ENCODE measurements at places on chromosomes 2 and 18.

GRCh38 chr2:118106926-118107325 lies 18.7 kb downstream of the INSIG2 start:
- no peak for DNase-seq

DNA sequence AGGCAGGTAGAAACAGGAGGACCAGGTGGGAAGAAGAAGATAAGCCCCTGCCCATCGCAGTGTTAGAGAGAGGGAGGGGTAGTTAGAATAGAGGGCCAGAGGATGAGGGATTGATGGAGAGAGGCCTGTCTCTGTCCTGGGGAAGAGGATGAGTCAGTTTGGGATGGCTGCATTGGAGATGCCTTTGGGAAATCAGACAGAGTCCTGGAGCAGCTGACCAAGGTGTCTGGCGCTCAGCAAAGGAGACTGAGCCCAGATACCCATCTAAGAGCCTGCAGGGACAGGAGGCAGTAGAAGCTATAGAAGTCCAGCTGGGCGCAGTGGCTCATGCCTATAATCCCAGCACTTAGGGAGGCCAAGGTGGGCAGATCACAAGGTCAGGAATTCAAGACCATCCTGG lies 177.8 kb upstream of the HAAO start:
- DNase-seq, result no peak

DNA sequence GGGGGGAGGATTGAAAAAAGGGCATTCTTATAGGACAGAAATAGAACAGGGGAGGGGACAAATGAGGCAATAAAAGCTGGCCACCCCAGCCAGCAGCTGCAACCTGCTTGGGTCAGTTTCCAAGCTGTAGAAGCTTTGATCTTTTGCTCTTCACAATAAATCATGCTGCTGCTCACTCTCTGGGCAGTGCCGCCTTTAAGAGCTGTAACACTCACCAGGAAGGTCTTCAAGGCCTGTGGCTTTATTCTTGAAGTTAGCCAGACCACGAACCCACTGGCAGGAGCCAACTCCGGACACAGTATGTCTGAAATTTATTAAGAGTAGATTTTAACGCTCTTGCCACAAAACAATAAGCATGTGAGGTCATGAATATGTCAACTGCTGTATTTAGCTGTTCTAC lies 649.9 kb upstream of the RAB6C start:
- no peak for DNase-seq

GRCh38 chr2:13474538-13474937 lies 757.8 kb downstream of the TRIB2 start:
- DNase-seq, result no peak

DNA sequence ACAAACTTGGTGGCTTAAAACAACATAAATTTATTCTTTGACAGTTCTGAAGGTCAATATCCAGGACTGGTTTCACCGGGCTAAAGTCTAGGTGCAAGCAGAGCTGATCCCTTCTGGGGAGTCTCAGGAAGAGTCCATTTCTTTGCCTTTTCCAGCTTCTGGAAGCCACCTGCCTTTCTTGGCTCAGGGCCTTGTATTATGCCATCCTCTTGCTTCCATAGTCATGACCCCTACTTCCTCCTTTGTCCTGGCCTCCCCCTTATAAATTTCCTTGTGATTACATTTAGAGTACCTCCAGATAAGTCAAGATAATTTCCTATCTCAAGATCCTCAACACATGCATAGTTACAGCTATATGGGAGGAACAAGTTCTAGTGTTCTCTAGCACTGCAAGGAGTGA lies 1089.5 kb downstream of the LRP1B start:
- no peak for DNase-seq

DNA sequence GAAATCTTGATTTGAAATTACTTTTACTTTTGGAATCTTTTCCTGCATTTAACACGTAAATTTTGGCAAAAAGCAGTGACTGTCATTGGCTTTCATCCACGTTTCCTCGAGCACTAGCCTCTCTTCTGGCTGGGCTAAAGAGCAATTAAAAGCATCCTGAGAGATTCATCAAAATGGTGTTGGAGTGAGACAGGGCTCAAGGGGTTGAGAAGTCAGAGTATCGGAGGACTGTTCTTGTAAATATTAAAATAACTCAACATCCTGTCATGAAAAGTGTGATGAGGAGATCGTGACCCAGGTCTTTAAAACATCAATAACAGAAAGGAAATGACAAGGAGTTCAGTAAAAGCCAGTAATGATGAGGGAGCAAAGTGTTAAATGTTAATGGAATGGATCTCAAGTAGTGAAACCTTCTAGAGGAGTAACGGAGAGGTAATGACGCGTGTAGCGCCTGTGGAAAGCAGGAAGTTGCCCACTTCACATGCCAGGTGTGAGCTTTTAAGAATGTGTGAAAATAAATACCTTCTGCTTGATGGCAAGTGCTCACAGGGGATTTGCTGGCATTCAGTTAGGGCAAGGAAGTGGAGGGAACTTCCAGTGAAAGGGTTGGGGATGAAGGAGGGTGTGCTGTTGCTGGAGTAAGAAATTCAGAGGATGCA lies 754.4 kb downstream of the ADCYAP1 start:
- no peak for DNase-seq

DNA sequence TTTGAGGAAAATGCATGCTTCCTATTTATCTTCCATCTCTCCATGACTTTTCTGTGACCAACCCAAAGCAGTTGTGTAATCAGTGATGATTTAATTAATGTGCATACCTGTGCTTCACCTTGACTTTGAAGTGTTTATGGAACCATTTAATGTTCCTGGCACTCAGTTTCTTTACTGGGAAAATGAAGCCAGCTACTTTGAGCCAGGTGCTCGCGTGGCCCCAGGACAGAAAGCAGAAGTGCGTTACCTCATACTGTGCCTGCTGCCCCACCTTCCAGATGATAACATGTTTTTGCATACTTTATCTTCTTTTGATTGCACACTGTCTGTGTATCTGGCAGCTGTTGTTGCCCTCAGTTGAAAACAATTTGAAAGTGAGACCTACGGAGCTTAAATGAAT lies 61.3 kb downstream of the PMAIP1 start:
- no peak for DNase-seq

DNA sequence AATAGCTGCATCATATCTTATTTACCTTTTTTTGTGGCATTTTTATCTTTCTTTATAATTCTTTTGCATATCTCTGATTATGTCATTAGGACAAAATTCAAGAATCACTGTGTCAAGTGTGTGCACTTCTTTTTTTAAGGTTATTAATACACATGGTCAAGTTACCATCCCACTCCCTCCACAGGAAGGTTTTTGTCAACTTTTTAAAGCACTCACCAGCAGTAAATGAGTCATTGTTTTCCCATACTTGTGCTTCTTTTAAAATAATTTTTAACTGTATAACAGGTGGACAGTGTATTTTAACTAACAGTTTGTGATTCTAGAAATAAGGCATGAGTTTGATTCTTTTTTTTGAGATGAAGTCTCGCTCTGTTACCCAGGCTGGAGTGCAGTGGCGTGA lies 45.7 kb upstream of the FAM171B start:
- DNase-seq, result no peak

DNA sequence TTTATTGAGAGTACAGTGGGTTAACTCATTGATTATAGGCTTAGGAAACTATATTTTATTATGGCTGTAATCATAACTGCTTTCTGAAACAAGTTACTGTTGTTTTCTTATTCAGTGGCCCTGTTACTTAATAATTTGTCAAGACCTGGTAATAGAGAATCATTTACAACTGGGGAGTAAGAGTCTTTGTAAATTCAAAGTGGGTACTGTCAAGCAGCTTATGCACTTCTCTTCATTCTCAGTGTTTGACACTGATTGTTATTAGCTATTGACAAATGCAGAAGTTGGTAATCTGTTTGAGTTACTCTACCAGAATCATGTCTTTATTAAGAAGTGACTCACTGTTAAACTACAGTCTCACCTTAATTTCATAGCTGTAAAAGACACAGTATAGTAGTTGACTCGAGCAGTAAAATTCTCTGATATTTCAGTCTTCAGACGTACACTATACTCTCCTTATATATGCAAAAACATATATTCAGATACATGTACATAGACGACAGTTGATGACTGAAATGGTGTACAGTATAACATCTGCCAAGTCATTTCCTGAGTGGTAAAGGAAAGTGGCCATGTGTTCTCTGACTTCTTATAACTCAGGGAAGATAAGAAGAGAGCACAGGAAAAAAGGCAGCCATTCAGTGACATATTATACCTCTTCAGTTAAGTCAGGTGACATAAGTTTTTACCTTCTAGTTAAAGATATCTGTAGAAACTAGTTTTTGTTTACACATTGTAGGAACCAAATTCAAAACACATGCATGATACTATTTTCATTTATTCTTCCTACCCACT lies 36.0 kb upstream of the TTC27 start:
- no peak for DNase-seq

GRCh38 chr2:43707255-43708015 lies 31.2 kb upstream of the C1GALT1C1L start:
- DNase-seq, result no peak

DNA sequence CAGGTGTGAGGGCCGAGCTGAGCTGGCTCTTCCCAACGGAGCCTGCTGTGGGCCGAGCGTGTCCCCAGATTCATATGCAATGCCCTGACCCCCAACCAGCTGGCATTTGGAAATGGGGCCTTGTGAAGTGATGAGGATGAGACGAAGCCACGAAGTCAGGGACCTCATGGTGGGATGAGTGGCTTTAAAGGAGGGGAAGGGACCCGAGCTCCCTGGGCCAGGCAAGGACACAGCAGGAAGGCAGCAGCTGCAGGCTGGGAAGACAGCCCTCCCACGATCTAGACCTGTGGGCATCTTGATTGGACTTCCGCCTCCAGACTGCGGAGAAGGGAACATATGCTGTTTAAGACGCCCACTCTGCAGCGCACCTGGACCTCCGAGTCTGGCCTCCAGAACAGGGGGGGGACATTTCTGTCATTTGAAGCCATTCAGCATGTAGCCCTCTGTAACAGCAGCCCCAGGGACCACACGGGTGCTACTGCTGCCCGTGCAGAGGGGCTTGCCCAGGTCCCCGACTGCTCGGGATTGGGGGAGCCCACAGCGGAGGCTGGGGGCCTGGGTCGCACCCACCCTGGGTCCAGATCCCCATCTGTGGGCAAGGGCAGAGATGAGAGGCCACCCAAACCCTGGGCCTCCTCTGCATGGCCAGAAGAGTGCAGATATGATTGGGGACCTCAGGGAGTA lies 27.2 kb downstream of the KIF1A start:
- DNase-seq, result no peak

GRCh38 chr18:23648940-23649607 lies 13.6 kb downstream of the ANKRD29 start:
- DNase-seq, result no peak

DNA sequence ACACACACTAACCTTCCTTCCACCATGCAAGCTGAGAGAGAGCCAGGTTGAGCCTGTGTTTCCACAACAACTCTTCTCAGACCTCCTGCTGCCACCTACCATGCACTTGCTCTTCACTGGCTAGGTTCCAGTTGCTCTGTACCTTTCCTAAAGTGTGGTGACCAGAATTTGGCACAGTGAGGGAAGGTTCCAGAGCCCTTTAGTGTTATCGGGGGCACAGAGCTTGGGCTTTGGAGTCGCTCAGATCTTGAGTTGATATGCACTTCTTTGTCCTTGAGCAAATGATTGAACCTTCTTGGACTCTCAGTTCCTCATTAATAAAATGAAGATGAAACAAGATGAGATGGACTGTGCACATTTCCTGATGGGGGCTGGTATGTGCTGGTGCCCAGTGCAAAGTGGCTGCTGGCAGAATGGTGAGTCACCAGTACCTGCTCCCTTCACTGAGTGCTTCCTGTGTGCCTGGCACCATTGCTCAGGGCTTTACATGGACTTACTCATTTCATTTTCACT lies 47.1 kb downstream of the NEDD4L start:
- DNase-seq, result no peak

GRCh38 chr2:4604767-4605166 lies 901.4 kb downstream of the DCDC2C start:
- no peak for DNase-seq

GRCh38 chr2:168939918-168940317 lies 38.8 kb downstream of the G6PC2 start:
- DNase-seq, result no peak

GRCh38 chr2:84924173-84925106 lies 19.0 kb downstream of the TMSB10 start:
- DNase-seq, result no peak

- no peak for DNase-seq
These were observed 472.8 kb downstream of the EIPR1 start for GRCh38 chr2:2904721-2905350.

- no peak for DNase-seq
These were observed 131.4 kb downstream of the MSH2 start for GRCh38 chr2:47534179-47534919.

GRCh38 chr18:22056950-22057349 lies 112.4 kb upstream of the GATA6 start:
- DNase-seq, result no peak

GRCh38 chr2:169768262-169768995 lies 30.2 kb upstream of the SSB start:
- no peak for DNase-seq

DNA sequence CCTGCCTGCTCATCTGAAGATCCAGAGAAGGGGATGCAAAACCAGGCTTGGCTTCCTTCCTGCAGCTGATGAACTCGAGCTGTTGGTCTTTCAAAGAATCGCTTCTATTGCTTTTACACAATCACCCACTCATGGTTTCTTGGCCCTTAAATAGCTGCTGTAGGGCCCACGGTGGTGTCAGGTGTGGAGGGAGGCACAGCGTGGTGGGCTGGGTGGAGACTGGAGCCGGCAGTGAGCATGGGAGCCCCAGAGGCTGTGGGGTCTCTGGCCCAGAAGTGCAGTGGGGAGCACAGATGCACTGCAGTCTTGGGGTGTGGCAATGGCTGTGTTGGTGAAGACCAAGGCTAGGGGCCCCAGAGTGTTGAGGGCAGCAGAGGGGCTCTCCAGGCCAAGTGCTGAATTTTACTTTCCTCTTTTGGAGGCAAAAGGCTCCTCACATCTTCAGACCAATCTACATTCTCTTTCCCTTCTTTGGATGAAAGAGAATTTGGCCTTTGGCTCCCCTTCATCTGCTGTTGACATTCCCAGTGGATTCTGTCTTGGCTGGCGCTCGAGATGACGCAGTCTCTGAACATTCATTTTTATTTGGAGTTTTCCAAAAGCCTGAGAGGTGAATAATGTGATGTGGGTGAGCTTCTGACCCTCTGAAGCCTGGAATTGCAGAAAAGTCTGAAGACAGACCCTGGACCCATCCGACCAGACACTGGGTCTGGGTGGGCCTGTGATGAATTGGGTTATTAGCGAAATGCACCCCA lies 70.1 kb upstream of the ASB18 start:
- DNase-seq, result no peak

GRCh38 chr18:36594621-36595020 lies 234.2 kb downstream of the TPGS2 start:
- DNase-seq, result no peak

- no peak for DNase-seq
These were observed 2.8 kb upstream of the ZNF236 start for GRCh38 chr18:76819411-76820136.

GRCh38 chr2:122780251-122780650 lies 1024.8 kb downstream of the TSN start:
- no peak for DNase-seq

DNA sequence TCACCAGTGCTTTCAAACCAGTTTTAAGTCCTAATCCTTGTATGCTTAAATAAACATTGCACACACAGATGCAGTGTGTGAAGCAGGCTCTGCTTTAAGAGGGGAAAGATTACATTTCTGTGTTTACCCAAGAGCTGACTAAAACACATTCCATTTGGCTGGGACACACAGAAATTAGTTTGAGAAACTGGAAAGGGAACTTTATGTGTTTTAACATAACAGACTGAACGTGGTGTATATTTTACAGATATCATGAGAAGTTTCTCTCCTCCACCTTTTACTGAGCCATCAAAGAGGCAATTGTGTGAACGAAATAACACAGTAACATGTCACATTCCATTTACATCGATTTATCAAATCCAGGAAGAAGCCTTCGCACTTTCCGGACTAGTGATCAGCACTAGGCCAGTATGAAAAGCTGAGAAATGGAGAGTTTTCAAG lies 121.8 kb downstream of the MAIP1 start:
- DNase-seq, result no peak

Measured in activated T-cell treated with anti-CD3 and anti-CD28 coated beads for 48 hours (primary cell).